ENCODE measurements at places on chromosomes 1 and 21.
A peak's percentile ranks its signal among the peaks of the same experiment; 100 is the strongest.

DNA sequence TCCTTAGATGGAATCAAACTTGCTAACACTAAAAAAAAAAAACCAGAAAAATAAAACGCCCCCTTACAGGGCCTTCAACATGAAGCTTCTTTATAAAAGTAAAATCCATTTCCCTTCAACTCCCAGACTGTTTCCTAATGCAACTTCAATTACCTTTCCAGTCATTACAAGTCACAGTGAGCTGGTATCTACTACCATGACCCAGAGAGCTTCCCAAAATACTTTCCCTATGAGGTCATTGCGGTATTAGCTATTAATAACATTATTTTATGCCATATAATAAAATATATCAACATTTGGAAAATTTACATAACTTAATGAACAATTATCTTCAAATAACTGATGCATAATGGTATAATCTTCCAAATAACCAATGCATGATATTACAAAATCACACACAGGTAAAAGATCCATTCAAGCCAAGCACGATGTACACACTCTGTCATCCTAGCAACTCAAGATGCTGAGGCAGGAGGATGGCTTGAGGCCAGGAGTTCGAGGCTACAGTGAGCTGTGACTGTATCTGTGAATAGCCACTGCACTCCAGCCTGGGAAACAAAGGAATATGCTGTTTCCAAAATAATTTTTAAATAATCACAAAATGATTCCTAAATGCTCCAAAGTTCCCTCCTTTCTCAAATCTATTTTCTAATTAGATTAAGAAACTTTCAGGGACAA, 24.1 kb downstream of the EIF4G3 start:
- DNase-seq, result no peak

- DNase-seq, result peak; percentile 88
These were observed 4.5 kb downstream of the TTC24 start for GRCh38 chr1:156583821-156584622.

DNA sequence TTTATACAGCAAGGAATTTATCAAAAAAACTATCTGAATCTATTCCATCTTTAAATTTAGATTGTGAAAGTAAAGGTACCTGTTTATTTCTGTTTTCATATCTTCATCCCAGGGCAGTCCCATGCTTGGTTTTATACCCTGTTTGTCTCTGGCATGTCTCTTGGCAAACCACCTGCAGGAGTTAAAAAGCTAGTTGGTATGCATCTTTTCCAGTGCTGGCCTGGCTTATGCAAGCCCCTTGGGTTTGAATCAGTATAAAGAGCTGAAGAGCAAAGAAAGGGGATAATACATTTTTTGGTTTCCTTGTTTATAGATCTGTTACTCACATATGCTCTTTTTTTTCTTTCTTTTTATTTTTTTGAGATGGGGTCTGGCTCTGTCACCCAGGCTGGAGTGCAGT, 37.8 kb downstream of the LRRC8C start:
- DNase-seq, result no peak

DNA sequence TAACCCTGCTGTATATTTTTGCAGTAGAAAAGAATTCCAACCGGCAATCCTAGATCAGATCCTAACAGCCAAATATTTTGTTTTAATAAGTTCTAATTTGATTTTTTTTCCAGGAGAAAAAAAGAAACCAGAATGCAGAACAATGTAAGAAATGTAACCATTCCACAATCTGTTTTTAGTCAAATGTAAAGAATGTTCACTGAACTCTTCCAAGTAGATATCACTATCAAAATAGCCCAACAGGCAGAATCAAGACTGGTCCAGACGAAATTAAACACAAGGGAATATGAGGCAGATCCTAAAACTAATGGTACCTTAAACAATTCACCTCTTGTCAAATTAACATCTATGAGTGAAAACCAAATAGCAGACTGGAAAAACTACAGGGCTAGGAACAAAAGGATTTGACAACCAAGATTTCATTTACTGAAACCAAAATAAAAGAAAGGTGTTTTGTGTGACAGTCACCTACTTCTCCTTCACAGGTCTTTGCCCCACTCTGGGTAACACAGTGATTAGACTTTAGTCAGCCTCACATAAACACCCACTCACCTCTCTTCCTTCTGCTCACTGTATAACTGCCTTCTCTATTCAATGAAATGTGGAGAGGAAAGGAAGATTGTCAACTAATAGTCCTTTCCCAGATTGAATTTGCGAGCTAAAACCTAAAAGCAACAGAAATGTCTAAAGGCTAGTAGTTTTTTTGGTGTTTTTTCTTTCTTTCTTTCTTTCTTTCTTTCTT, 137.9 kb downstream of the FAF1 start:
- no peak for DNase-seq

GRCh38 chr1:59397139-59397858, 100.4 kb downstream of the FGGY start:
- no peak for DNase-seq

DNA sequence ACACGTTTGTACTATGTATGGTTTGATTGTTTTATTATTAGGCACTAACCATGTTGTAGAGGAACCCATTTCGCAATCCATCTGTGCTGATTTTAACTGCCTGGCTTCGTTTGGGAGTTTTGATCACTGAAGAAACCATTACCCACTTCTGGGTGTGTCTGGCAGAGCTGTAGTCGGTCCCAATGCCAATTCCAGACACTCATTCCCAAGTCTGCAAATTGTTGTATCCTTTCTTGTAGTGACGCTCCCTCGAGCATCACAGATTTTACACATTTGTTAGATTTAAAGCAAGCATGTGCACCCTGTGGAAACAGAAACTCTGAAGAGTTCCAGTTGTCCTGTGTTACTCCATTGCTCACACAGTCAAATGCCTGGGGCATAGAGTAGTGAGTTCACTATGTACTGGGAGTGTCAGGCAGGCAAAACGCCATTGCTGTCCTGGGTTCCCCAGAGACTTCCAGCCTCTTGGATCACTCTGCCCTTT, 31.0 kb upstream of the EFCAB14 start:
- DNase-seq, result no peak

All from NCI-H526 treated with DMSO at 0.1 percent for 48 hours (cell line).